Renal cortical epithelial cell (primary cell): ENCODE measurements at places on chromosomes 11 and 22.

DNA sequence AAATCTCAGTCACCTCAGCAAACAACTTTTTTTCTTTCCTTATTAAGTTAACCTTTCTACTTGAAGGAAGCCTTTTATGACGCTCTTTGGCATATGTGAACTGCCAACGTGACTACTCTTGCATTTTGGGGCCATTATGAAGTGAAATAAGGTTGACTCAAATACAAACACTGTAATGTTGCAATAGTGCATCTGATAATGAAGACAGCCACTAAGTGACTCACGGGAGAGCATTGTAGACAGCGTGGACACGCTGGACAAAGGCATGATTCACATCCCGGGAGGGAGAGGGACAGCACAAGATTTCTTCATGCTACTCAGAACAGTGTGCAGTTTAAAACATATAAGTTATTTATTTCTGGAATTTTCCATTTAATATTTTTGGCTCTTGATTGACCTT lies 560.8 kb downstream of the ETS1 start:
- DNase-seq = peak; percentile 100

GRCh38 chr11:128294001-128294670 lies 293.2 kb downstream of the ETS1 start:
- no peak for DNase-seq

DNA sequence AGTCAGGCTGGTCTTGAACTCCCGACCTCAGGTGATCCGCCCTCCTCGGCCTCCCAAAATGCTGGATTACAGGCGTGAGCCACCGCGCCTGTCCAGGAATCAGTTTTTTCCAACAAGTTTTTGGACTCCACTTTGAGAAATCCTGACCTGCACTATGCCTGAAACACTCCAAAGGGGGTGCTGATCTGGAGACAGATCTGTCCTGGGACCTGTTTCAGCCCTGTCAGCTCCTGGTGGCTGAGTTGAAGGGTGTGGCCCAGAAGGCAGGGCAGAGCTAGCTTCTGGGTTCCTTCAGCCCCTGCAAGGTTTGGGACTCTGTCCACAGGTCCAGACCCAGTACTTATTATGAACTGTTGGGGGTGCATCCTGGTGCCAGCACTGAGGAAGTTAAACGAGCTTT lies 1.2 kb downstream of the DNAJC4 start:
- DNase-seq = no peak

GRCh38 chr11:69367211-69367964 lies 73.4 kb downstream of the MYEOV start:
- DNase-seq = no peak

- no peak for DNase-seq
Observed at GRCh38 chr11:77037057-77037456, 2.9 kb downstream of the B3GNT6 start.

DNA sequence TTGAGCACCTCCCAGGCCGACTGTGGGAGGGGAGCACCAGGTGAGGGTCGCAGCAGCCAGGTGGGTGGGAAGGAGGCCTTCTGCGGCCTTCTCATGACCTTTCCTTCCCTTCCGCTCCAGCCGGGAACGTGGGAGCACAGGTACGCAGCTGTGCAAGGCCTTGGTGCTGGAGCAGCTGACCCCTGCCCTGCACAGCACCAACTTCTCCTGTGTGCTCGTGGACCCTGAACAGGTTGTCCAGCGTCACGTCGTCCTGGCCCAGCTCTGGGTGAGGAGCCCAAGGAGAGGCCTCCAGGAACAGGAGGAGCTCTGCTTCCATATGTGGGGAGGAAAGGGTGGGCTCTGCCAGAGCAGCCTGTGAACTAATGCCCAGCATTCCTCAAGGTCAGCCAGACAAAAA lies 2.6 kb downstream of the IL18BP start:
- no peak for DNase-seq

DNA sequence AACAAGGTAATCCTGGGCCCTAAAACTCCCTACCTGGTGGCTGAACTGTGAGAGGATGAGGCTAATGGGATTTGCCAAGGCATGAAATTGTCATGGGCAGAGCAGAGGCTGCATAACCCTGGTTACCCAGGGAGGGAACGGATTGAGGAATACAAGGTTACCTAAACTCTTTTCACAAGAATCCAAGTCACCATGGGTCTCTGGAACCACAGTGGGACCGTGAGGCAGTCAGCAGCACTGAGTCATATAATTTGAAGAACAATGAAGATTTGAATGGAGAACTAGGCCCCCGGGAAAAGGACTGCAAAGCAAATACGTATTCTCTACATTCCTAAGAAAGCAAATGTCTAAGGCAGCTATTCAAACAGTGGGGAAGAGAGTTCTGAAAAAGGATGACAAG lies 19.8 kb downstream of the CAT start:
- no peak for DNase-seq

- DNase-seq = peak; percentile 63
Observed at GRCh38 chr11:61488651-61489291, 19.8 kb upstream of the LRRC10B start.

DNA sequence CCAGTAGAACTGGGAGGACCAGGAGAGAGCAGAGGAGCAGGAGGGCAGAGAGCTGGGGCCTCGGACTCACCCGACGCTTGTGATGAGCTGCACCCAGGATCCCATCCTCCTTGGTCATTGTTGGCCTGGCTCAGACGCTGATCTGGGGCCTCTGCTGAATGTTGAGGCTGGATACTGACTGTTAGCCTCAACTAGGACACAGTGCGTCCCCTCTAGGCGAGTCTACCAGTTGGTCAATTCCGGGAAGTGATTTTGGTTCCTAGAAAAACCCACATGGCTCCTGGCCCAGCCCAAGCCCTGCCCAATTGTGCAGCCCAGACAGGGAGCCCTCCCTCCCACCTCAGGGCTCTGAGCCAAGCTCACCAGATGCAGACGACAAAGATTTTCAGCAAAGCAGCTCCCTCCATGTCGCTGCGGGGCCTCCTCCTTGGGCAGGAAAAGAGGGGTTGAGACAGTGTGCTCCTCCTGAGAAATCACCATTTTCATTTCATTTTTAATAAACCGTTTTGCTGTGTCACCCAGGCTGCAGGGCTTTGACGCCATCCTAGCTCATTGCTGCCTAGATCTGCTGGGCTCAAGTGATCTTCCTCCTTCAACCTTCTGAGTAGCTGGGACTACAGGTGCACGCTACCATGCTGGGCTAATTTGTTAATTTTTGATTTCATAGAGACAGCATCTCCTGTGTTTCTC lies at the start of gene APOL4:
Gene APOL4 (minus strand): TSS at position 180 of the 690 bp plus-strand sequence. CDS start 75 bp downstream, at position 105.
- no peak for DNase-seq

- DNase-seq = peak; percentile 55
Observed at GRCh38 chr11:9700105-9700801, 36.4 kb downstream of the SWAP70 start.

- peak; percentile 55 for DNase-seq
Observed at GRCh38 chr11:71423181-71423790, 24.9 kb downstream of the DHCR7 start.

DNA sequence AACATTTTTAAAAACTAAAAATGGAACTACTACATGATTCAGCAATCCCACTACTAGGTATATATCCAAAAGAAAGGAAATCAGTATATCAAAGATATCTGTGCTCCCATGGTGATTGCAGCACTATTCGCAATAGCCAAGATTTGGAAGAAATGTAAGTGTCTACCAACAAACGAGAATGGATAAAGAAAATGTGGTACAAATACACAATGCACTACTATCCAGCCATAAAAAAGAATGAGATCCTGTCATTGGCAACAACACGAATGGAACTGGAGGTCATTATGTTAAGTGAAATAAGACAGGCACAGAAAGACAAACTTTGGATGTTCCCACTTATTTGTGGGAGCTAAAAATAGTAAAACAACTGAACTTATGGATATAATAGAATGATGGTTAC lies 575.9 kb upstream of the CCDC90B start:
- no peak for DNase-seq
